T47D (cell line): ENCODE measurements at places on chromosomes 2 and 18.

GRCh38 chr2:953975-954686 lies 3.5 kb downstream of the SNTG2 start:
- peak; percentile 30 for DNase-seq

DNA sequence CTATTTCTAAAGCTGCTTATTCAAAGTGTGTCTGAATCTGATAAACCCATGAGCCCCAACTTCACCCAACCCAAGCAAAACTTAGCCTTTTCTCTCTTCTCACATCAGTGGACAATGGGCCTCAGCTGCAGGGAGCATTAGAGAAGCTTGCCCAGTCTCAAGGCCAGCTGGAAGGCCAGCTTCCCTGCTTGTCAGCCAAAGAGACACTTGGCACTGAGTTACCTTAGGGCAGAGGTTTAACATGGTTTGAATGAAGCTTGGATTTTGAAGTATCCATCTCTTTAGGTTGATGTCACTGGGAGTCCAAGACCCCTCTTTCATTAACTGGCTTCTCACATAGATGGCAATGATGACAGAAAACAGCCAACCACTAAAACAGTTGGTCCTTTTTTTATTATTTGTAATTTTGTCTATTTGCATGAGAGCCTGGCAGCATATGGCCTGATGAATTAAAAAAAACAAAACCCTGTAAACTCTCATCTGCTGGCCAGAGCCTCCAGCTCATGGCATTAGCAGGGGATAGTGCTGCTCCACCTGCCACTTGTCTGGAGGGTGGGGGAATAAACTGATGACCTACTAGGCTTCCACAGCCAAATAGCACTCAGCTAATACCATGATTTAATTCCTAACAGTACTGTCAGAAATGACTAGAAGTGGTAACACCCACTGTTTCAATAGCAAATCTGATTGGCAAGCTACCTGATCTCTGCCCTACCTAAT lies 137.0 kb downstream of the UBE2E3 start:
- no peak for DNase-seq

GRCh38 chr18:62537946-62538345 lies 15.1 kb downstream of the ZCCHC2 start:
- no peak for DNase-seq

DNA sequence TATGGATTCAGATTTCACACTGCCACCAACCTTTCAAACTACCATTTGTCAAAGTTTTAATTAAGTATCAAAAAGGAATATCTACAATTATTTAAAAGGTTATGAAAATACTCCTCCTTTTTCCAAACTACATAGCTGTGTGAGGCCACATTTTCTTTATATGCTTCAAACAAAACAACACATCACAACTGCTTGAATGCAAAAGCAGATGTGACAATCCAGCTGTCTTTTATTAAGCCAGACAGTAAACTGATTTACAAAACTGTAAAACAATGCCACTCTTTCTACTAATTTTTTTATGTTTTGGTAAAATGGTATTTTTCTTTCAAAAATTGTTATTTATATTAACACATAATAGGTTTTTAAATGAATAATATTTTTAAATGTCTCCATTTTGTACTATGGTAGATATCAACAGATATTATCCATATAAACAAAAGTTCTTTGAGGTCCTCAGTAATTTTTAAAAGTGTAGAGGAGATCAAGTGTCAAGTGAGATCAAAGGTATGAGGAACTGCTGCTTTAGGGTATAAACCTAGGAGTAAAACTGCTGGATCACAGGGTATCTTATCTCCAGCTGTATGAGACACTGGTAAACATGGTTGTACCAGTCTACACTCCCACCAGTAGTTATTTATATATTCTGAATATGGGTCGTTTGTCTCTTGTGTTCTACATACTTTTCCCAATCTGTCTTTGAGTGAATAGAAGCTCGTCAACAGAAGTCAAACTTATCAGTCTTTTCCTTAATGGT lies 68.8 kb upstream of the SERTAD2 start:
- DNase-seq: no peak

- peak; percentile 96 for DNase-seq
Measured at GRCh38 chr2:86562922-86563649, at the start of gene CHMP3. TSS of gene CHMP3 (minus strand) at chr2:86563443. CDS start at chr2:86563348, 95 bp downstream.

GRCh38 chr2:187429989-187430388 lies 18.1 kb downstream of the CALCRL start:
- DNase-seq: no peak

GRCh38 chr2:159792599-159792998 lies 5.4 kb downstream of the CD302 start:
- DNase-seq: no peak

DNA sequence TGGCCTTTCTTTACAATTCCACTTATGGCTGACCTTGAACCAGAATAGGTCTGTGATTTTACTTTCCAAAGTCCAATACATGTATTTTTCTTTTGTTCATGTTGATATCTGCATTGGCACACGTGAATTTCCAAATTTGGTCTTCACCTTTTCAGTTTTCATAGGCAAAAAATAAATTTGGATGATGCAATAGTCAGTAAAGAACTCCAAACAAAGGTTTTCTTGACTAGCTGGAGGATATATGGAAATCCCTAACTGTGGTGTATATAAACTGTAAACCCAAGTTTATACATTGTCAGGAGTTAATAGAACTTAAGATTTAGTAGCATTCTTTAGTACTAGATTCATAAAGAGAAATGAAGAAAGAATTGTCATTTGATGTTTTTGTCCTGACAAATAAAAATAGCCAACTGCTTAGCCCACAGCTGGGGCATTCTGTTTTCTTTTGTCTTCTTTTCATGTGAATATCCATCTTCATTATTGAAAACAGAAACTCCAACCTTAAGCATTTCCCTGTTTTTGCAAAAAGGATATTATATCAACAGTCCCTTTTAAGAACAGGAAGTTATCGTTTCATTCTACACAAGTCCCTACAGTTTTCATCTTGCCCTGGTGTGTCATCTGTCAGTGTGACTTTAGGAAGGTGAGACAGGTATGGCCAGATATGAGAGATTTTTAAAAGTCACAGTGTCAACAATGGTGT lies 132.9 kb downstream of the BCL2 start:
- DNase-seq: no peak

DNA sequence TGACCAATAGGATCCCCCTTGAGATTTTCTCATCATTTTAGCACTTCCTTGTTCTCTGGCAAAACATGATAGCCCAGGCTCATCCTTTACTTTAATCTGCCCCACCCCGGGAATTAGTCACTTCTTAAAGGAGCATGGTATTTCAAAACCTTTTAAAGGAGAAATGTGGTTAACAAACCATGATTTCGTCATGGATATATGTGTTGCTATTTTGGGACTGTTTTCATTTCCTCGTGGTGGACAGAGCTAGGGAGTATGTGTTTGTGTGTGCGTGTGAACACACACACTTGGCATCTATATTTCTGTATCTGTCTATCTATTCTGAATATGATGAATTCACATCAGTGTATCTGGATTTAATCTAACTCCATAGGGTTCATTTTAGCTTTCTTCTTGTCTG lies 128.1 kb downstream of the BIRC6 start:
- no peak for DNase-seq

- DNase-seq: peak; percentile 8
Measured at GRCh38 chr2:174247474-174248186, 702 bp downstream of the OLA1 start.

- DNase-seq: no peak
Measured at GRCh38 chr2:200360364-200360763, 53.9 kb downstream of the SPATS2L start.

DNA sequence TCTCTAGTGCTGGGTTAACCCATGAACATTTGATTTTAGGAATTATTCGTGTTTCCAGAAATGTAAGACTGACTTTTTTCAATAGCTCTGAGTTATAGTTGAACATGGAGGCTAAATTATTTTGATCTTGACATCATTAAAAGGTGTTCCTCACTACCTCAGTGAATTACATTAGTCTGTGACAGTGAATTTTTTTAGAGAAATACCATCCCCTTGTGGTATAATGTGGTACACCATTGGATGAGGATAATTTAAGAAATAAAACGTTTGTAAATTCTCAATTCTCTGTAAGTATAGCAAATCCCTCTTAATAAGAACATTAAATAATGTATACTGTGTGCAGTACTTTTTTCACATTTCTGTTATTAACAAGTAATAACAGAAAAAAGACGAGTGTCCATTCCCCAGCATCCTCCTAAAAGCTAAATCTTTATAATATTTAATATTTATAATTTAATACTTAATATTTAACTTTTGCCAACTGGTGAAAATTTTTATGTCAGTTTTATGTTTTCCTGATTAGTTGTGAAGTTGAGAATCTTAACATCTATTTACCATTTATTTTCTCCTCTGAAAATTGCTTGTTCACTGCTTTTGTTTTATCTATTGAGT lies 70.3 kb upstream of the CWC22 start:
- peak; percentile 28 for DNase-seq

DNA sequence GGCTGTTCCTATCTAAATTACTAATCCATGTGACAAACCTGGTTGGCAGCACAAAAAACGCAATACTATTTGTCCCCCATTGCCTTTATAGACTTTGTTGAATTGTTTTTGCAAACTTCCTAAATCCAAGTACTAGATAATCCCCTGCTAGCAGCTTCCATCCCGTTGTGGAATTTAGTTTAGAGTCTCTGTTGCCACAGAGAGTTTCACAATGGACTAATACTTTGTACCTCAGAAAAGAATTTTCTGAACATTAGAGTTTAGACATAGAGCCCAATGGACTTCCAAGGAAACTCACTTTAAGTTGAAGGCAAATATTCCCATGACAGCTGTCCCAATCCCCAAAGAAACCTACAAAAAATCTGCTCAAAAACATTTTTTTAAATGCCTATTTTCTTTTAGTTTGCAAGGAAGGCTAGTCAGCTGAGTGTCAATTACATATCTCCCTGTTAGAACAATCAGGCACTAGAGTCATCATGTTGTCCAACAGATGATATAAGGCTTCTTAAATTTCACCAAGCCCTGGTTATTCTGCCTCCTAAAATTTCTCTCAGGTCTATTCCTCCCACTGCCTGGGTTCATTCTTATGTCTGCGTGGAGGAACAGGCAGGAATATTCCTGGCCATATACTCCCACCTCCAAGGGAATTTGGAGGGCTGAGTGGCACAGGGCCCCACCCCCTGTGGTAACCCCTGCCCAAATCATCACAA lies 27.2 kb downstream of the RNF152 start:
- no peak for DNase-seq

DNA sequence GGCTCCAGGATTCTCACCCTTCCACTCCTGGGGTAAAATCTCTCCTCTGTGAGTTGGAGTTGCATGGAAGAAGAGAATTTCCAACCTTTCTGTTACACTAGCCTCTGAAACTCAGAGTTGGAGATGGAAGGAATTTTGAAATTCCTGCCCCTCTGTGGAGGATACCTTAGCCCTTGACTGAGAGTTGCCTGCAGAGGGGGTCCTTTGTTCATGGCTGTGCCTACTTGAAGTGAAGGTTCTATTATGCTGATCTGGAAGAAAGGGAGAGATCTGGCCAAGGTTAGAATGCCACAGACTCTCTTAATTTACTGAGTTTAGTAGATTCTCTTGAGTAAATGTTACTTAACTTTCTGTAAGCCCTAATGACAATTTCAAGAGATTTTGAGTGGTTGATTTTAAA lies 626.6 kb upstream of the GYPC start:
- no peak for DNase-seq

DNA sequence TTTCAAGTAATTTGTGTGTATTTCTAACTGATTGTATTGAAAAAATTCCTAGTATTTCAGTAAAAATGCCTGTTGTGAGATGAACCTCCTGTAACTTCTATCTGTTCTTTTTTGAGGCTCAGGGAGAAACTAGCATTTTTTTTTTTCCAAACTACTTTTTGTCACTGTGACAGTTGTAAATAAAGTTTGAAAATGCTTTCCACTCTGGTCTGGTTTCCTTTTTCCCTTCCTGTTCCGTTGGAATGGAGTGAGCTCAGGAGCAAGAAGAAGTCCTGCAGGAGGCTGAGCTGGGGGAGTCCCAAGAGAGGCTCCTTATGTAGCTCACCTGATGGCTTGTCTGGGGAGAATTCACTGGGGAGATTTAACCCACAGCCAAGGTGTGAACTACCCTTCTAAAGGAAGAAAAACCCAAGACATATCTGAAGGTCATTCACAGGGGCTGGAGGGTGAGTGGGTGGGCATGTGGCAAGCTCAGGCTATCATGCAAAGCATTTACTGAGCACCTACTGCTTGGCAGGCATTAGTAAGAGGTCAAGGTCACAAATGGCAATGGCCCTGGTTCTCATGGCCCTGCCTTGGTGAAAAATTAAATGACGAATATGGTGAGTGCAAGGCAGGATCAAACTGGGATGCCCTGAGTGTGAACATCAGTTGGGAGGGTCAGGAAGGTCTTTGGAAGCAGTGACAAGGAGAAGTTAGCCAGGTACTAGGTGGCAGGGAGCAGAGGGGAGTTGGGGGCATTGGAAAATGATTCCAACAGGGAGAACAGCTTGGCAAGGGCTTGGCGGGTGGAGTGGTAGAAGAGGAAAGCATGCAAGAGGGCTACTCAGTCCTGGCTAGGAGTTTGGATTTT lies 28.7 kb downstream of the LBH start:
- DNase-seq: no peak
